ENCODE measurements at places on chromosomes 16 and 17.

DNA sequence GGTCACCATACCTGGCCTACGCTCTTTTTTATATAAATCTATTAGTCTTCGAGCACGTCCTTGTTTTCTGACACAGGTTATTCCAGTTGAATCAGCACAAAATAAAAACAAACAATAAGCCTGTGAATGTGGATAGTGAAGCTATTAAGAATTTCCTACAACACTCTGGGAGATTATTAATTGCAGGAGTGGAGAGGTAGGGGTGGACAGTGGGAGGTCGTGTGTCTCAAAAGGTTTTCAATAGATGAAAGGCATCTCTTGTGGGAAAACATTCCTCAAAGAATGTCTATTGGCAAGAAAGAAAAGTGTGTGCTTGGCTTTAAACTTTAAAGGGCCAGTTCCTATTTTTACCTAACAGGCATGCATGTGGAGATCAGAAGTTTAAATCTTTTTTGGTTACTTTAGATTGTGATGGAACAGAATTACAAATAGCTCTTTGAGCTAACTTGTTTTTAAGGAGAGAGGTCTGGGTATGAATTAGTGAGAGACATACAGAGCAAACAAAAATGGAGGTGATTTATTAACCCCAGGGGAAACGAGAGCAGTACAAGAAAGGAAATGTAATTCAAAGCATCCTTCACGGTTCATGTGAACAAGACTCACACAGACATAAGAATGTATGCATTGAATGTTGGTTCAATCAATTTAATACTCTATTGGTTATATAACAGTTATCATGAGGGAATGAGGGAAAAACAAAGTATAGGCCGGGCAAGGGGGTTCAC, 9.0 kb downstream of the SMYD4 start:
- DNase-seq = no peak

GRCh38 chr17:7110617-7111306, 3.9 kb downstream of the ASGR2 start:
- no peak for DNase-seq

GRCh38 chr16:62853887-62854286, 817.6 kb upstream of the CDH8 start:
- no peak for DNase-seq

DNA sequence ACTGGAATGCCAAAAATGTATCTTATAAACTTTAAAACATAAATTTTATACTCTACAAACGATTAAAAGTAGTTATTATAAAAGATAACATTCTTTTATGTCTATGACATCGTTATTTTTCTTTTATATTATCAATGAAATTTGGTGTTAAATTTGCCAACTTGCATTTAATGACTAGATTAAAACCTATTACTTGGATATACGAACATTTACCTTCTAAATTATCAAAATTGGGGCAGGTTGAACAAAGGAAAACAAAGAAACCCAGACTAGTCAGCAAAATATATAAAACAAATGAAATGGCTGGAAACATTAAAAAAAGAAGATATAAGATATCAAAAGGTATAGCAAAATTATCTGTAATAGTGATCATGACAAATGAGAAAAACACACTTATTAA, 34.1 kb upstream of the ABCA3 start:
- no peak for DNase-seq

DNA sequence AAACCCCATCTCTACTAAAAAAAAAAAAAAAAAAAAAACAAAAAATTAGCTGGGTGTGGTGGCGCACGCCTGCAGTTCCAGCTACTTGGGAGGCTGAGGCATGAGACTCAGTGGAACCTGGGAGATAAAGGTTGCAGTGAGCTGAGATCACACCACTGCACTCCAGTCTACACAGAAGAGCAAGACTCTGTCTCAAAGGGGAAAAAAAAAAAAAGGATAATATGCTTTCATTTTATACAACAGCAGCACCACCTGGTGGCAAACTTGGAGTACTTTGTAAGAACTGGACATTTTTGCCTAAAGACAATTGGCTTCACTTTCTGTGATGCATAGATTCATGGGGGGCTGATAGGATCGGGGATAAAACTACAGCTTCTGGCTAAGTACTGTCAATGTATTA, 8.5 kb downstream of the CHTF8 start:
- peak; percentile 68 for DNase-seq

DNA sequence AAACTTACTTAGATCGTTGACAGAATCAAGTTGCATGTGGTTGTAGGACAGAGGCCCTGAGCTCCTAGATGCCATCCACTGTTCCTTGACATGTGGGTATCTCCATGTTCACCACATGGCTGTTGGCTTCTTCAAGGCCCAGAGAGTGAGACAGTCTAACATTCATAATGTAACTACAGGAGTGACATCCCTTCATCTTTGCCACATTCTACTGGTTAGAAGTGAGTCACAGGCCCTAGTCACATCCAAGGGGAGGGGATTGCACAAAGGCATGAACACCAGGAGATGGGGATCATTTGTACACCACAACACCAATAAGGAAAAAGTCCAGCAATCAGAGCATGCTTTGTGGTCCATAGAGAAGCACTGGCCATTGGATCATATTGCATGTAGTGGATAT, 56.6 kb downstream of the WSCD1 start:
- DNase-seq = no peak

All from KBM-7 (cell line).